ENCODE measurements at places on chromosomes 4 and X.

DNA sequence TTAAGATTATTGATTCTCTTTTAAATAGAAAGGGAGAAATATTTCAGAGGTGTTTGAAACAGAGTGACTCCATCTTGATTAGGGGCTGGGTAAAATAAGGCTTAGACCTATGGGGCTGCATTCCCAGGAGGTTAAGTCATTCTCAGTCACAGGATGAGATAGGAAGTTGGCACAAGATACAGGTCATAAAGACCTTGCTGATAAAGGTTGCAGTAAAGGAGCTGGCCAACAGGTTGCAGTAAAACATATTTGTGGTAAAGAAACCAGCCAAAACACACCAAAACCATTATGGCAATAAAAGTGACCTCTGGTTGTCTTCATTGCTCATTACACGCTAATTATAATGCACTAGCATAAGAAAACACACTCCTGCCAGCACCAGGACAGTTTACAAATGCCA lies 165.0 kb downstream of the SPIN4 start:
- DNase-seq: no peak

- no peak for DNase-seq
Observed at GRCh38 chr4:83830138-83830888, 294.4 kb downstream of the GPAT3 start.

DNA sequence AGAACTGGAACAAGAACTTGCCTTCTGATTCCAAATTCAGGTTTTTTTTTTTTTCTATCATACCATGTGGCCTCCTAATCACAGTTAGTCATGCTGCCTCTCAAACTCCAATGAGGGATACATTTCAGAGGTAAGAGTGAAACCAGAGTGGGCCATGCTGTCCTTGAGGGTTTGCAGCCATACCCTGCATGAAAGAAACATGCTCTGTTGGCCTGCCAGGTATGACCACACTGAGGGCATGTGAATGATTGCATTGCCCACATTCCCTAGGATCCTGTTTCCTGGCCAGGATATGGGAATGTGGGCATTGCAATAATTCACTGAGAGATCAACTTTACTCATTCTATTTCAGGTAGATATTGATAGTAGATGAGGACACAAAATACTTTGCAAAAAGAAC lies 56.4 kb upstream of the DDIT4L start:
- no peak for DNase-seq

GRCh38 chrX:153476666-153477363 lies 6.4 kb upstream of the HAUS7 start:
- DNase-seq: no peak

DNA sequence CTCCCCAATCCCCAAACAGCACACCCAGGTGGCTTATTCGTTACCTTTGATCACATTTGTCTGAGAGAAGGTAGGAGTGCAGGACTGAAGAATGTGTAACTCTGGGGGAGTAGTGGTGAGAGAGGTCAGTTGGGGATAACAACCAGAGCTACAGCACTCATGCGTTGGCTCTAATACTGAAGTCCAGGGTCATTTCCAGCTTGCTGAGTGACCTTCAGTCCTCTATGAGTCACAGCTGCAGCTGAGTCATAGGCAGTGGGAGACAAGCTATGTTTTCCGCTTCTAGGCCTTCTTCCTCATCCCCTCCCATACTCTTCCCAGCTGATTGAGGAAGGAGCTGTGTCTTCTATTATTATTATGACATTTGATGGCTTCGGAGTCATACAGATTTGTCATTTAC lies 31.6 kb upstream of the CT47C1 start:
- DNase-seq: no peak

DNA sequence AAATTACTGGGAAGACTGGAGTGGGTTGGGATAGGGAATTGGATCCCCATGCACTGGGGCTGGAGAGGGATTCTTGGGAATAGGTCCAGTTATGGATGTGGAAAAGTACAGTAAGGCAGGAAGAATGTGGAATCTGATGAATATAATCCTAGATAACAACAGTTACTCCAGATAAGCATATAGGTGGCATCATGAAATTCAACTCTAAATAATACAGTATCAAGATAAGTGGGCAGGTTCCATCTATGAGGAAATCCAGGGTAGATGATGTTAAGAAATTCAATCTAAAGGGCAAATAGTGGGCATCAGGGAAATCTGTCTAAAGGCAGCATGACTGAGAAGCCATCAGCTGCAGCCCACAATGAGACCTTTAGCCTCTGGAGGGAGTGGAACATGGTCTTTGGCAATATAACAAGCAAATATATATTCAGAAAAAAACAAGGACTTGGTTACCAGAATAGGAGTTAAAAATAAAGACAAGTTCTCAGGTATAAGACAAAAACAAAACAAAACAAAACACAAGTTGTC lies 1.2 kb downstream of the DTHD1 start:
- no peak for DNase-seq

DNA sequence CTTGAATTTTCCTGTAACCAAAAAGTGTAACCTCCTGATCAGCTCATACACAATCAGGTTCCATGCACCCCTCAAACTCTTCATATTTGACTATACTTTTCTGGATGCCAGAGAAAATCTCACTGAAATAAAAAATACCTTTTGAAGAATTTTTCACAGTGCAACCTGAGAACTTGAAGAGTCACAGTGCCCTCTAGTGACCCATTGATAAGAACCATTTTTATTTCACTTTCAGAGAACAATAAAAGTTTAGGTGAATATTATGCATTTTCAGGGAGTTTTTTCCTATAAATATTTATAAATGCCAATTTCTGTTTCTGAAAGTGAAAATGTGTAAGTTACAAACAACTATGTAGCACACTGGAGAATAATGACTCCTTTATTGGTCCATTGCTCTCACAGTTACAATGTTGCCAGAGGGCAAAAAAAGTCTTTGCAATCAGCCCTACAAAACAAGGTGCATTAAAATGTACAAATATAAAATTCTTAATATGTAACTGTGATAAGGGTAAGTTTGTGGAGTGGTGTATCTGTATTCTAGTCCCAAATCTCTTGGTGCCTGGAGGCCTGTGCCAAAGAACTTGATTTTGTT lies 153.6 kb upstream of the INTU start:
- no peak for DNase-seq

GRCh38 chr4:89492581-89493071 lies 185.0 kb upstream of the GPRIN3 start:
- DNase-seq: no peak

GRCh38 chrX:7170898-7171297 lies 22.9 kb upstream of the PUDP start:
- DNase-seq: peak; percentile 49

- DNase-seq: no peak
Observed at GRCh38 chr4:81930506-81931238, 443.1 kb downstream of the HNRNPD start.

- DNase-seq: peak; percentile 61
Observed at GRCh38 chr4:165493359-165493758, 114.6 kb downstream of the CPE start.

GRCh38 chr4:123506011-123506695 lies 109.6 kb downstream of the SPRY1 start:
- DNase-seq: no peak

DNA sequence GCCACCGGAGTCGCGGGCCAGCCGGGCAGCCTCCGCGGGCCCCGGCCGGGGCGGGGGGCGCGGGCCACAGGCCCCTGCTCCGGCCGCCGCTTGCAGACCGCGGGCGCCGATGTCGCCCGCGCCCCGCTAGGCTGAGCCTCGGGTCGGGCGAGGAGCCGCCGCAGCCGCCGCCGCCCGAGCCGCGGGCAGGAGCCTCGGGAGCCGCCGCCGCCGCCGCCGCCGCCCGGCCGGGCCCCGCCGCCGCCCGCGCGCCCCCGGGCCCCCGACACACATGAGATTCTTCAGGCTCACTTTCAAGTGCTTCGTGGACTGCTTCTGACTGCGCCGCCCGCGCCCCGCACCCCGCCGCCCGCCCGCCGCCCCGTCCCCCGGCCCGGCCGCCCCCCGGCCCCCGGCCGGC lies 345 bp downstream of the SLC6A8 start:
- no peak for DNase-seq

DNA sequence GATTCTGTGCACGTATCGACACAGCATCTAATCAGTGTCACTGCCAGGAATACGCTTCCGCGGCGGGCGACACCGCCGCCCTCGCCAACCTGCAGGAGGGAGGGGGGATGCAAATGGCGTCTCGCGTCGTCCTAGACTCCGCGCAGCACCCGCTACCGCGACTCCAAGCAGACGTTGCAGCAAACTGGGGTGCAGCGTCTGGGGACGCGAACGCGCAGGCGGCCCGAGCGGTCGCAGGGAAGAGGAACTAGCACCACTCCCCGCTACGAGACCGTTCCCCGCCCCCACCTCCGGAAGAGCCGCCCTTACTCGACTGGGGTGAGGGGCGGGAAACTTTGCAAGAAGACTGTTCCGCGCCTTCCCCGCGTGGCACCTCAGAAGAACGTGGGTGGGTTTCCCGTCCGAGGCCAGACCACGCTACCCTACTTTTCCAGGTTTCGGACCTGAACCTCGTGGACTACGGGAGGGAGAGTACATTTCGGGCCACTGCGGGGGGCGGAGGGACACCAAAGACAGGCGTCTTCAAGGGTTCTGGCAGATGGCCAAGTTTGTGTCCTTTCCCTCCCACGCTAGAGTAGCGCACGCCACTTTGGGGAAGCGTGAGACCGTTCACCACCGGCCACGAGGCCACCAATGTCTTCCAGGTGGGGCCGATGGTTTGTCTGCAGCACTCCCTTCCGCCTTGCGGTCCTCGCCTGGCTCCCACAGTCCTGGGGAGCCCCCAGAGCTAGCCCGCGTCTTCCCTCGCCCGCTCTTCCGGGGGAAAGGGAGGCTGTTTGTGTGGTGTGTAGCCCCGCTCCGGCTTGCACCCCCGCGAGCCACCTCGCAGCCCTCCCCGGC lies 78.0 kb upstream of the BCOR start:
- DNase-seq: peak; percentile 79

GRCh38 chr4:102343964-102344519 lies 1.2 kb downstream of the SLC39A8 start:
- no peak for DNase-seq

DNA sequence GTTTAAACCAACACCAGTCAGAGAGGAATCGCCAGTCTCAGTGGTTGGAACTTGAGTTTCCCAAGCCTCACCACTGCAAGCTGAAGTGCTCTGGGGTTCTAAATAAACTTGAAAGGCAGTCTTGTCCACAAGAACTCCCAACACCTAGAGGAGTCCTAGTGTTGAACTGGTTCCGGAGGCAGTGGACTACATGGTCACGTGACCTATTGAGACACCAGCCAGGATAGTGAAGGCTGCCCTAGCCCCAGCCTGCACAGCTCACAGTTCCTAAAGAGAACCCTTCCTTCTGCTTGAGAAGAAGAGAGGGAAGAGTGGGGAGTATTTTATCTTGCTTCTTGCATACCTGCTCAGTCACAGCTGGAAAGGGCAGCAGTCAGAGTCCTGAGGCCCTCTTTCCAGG lies 1012.7 kb upstream of the ADGRL3 start:
- no peak for DNase-seq

DNA sequence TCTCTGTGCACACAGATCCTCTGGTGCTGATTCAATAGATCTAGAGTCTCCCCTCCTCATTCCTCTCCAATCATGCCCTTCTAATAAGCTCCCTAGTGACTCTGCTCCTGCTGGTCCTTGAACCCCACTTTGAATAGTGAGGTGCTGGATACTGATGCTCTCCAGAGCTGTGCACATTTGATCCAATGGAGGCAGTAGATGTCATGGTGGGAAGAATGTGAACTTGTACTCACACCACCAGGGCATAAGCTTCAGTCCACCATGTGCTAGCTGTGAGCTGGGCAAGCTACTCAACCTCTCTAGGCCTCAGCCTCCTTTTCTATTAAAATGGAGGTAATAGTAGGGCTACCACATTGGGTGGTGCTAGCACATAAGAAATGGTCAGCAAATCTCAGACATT lies 241.1 kb downstream of the SPATA18 start:
- no peak for DNase-seq

DNA sequence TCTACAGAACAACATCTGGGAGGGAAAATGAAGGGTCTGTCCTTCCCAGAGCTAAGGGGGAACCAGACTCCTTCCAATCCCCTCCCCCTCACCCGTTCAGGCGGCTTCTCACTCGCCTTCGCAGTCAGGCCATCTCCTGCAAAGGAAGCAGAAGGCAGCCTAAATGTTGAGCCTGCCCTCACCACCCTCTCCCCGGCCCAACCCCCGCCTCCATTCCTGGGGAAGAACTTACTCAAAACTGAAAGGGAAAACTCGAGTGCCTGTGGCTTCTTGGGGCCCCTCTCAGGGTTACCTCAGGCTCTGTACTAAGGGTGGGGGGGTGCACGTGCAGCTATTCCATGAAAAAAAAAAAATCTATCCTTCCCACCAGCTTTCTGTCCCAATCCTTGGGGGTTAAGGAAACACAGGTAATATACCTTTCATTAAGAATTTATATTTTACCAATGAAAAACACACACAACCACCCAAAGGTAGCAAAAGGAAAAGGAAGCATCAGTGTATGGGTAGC lies 2.4 kb downstream of the ZMYM3 start:
- DNase-seq: no peak

DNA sequence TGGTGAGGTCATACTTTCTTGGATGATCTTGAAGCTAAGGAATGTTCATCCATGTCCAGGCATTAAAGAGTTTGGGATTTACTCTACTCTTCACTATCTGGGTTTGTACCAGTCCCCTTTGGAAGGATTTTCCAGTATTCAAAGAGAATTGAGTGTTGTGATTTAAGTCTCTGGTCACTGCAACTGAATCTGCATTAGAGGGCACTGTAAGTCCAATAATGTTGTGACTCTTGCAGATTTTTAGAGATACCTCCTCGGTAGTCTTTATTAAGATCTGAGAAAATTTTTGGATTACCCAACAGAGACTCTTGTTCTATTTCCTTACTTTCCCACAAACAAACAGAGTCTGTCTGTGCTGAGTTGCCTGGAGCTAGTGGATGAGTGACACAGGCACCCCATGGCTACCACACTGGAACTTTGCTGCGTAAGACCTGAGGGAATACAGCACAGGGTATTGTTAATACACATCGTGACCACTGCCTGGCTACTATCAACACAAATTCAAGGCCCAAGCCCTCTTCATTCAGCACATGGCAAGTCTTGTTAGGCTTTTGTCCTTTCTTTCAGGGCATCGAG lies 357.1 kb upstream of the KLHL4 start:
- DNase-seq: no peak

- DNase-seq: no peak
Observed at GRCh38 chrX:48498374-48498809, 10.4 kb upstream of the PORCN start.

- DNase-seq: no peak
Observed at GRCh38 chr4:41994461-41994985, 4.2 kb downstream of the SLC30A9 start.

- no peak for DNase-seq
Observed at GRCh38 chr4:136562834-136563233, 969.5 kb downstream of the PCDH18 start.

GRCh38 chrX:48711929-48712505 lies 15.5 kb downstream of the SUV39H1 start:
- DNase-seq: no peak

DNA sequence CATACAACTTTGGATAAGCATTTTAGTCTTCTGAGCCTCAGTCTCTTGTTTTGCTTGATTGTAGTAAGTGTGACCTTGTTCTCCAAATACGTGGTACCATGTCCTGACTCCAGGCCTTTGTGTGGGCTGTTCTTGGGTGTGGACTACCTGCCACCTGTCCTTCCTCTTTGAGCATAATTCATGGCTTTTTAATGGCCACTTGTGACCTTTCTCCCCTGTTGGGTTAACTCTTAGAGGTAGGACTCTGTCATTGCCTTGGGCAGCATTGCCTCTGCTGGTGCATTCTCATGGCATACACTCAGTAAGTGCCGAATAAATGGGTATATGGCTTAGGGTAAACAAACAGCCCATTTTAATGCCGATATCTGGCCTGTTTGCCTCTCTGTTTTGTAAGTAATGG lies 3.0 kb downstream of the NSD2 start:
- DNase-seq: no peak

GRCh38 chr4:110022457-110022856 lies 109.8 kb downstream of the EGF start:
- no peak for DNase-seq

All from CD4-positive, alpha-beta T cell (primary cell).